ENCODE measurements at places on chromosomes 5 and 9.

GRCh38 chr9:115034801-115035200, 83.2 kb downstream of the TNC start:
- no peak for DNase-seq

- DNase-seq, result no peak
Observed at GRCh38 chr9:108816037-108816436, 39.7 kb downstream of the ACTL7B start.

DNA sequence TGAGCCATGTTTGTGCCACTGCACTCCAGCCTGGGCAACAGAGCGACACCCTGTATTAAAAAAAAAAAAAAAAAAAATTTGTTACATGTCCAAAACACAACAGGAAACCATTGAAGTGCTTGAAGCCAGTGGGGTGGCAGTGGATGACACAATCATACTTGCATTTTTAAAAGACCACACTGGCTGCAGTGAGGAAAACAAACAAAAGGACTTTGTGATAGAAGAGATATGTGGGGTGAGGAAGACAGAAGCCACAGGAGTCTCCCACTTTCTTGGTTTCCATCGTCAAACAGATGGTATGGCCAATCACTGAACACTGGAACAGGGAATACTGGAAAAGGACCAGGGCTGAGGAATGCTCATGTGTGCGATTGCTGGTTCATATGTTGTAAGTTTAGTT, 20.9 kb upstream of the COMMD10 start:
- DNase-seq, result no peak

DNA sequence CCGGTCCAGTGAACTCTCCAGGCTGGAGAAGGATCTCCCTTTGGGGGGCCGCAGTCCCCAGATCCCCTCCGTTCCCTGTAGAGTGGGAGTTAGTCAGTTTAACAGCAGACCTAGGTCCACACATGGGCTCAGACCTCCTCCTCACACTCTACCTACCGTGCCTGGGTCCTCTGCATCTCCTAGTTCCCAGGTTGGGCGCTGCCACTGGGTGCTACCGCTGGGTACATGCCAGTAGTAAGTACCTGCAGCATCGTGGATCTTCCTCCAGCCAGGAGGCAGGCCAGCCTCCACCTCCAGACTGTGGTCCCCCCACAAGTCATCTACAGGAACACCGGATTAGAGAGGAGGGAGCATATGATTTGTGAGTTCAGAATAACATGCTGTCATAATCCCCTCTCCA, 802 bp downstream of the APBB3 start:
- DNase-seq, result no peak
